ENCODE measurements at places on chromosomes 3 and 15.

- no peak for DNase-seq
Observed at GRCh38 chr3:23650371-23651140, 155.2 kb upstream of the UBE2E1 start.

- no peak for DNase-seq
Observed at GRCh38 chr3:193589129-193589528, 3.9 kb upstream of the OPA1 start.

- DNase-seq = no peak
Observed at GRCh38 chr3:48558493-48559134, 2.0 kb upstream of the PFKFB4 start.

- DNase-seq = no peak
Observed at GRCh38 chr3:85090495-85090894, 131.7 kb downstream of the CADM2 start.

DNA sequence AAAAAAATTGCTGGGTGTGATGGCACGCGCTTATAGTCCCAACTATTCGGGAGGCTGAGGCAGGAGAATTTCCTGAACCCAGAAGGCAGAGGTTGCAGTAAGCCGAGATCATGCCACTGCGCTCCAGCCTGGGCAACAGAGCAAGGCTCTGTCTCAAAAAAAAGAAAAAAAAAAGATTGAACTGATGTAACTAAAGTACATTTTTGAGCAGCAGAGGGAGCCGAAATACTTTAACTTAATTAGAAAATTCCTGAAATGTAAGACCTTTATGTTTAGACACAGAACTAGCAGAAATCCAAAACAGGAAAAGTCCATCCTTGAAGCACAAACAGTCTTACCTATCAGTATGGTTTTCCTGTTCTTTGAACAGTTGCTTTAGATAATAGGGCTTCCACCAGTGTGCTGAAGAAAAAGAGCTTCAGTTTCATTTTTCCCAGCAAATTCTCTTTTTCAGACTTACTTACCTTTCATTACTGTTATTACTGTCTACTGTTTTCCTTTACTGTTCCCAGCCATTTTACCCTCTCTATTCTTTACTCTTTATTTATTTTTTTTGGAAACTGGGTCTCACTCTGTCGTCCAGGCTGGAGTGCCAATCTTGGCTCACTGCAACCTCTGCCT lies 33.4 kb upstream of the ZNF609 start:
- DNase-seq = peak; percentile 13

- no peak for DNase-seq
Observed at GRCh38 chr3:34284959-34285826, 486.8 kb downstream of the PDCD6IP start.

Data from HTR-8/SVneo (cell line).